HCEC 1CT (cell line): ENCODE measurements at places on chromosomes 7 and 10.

DNA sequence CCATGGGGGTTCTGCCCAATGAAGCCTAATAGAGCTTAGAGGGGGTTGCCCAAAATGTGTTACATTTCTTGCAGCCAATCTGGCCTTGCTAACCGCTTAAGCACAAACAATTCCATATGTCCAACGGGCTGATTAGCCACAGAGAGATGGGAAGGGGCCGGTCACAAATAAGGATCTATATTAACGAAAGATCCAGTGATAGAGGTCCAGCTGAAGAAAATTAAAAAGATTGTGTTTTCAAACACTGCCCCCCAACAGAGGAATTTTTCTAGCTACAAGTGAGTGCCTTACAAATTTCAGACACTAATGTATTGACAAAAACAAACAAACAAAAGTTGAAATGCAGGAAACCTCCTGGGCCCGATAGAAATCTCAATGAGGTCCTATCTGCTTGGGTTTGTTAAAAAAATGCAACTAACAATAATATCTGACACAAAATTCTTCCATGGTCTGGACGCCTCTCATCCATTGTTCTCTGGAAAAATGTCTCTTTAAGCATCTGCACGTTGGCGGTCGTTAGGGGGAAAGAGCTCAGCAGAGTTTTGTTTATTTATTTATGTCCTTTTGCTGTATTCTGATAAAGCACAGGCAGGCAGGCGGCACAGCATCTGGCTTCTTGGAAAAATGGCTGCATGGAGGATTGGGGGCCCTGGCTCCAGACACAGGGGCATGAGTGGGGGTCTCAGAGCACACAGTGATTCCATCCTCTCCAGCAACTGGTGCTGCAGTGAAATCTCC is 402.0 kb downstream of the RPS24 start:
- no peak for DNase-seq

DNA sequence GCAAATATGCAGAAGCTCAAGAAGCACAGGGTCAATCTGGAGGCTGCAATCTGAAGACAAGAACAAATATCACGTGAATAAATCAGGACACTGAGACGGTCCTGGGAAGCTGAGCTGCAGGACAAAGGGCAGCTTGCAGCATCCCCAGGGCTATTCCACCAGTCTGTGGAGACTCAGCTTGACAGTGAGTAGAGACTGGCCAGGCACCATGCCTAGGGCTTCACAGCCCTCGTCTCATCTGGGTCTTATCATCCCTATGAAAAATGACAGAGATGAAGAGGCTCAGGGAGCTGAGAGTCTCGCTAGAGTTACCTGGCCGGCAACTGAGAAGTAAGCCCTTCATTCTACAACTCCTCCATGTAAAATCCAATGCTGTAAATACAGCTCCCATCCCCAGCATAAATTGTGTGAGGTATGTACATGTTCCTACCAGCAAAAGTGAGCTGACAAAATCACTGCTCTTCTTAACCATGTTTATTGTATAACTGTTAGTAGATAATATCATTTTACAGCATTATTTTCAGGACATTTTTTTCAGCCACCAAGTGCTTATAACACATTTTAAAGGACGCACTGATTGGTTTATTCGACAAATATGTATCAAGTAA is 186.6 kb upstream of the IGFBP3 start:
- no peak for DNase-seq

- DNase-seq = peak; percentile 50
These were observed 33.2 kb upstream of the CALU start for GRCh38 chr7:128705891-128706333.

- no peak for DNase-seq
These were observed 32.8 kb upstream of the CPN1 start for GRCh38 chr10:100114460-100114859.

GRCh38 chr7:136728945-136729344 is 139.5 kb upstream of the CHRM2 start:
- DNase-seq = no peak

DNA sequence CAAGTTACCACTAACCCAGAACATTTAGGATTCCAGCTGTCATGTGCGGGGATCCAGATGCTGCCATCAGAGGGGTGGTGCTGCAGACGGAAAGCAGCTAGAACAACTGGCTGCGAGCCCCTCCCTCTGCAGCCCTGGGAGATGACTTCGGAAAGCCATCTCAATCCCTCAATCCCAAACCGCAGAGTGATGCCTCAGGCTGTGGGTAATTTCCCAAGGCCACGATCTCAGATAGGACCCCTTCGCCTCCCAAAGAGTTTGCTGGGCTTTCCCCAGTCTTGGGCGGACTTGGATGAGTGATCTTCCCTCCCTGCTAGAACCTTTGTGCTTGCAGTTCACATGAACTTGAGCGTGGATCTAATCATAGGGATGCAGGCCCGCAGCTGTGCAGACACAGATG is 71.3 kb upstream of the EN2 start:
- no peak for DNase-seq

DNA sequence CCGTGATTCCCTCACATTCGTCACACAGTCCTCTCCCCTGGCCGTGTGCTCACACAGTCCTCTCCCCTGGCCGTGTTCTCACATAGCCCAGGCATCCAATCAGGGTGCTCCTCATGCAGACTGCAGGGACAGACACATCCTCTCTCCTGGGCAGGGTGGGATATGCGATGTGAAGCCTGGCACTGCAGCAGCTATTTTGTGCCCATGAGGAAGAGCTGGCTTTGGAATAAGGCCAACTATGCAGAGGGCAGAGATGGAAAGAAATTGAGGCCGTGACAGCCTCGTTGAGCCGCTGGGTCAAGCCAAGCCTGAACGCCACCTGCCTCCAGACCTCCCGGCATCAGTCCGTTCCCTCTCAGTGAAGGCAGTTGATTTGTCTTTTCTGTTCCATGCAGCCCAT is 35.8 kb downstream of the FOXL3 start:
- no peak for DNase-seq
